HFFc6 (cell line): ENCODE measurements at places on chromosomes 2 and 18. TPM values are rescaled to one million over a fixed set of nuclear protein-coding genes. Genes with fewer than 3 reads are reported as not detected.
A peak's percentile ranks its signal among the peaks of the same experiment; 100 is the strongest.

- H3K4me3 ChIP-seq: no peak overlapping the region
- H3K36me3 ChIP-seq: no peaks in the 10 kb centered on the region
- H3K27me3 ChIP-seq: no peaks in the 10 kb centered on the region
- peaks cover 7% of the 10 kb centered on the region; the same call in 1 of the 2 replicates for H3K4me1 ChIP-seq
- DNase-seq: no peak
These were observed 464.3 kb downstream of the NBAS start for GRCh38 chr2:15096873-15097272.

Gene GPR45
- total RNA-seq: not detected in 3 replicates

- peaks cover 34% of the 10 kb centered on the region for H3K4me1 ChIP-seq
- DNase-seq: no peak
- H3K27ac ChIP-seq: no peak overlapping the region
- H3K4me3 ChIP-seq: no peak overlapping the region
These were observed 47.3 kb downstream of the WDFY1 start for GRCh38 chr2:223897669-223898330.

Gene CPS1
- total RNA-seq: 1.6 to 4.4 TPM (median 2.0 TPM) in 3 replicates

DNA sequence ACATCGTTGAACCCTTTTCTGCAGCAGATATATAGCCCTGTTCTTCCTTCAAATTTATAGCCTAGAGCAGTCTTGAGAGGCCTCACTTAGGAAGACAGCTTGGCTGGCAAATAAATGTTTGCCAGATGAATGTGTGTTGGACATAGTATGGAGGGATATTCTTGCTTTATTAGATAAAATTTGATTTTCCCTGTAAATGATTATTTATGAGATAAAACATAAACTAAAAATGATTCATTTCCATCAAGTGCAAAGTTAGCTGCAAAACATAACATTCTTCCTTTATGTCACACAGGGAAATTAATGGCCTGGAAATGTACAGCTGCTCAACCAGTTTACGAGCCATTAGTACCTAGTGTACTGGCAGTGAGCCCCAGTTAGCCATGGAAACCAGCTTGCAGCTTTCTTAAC lies 82.5 kb downstream of the LIMS1 start:
- H3K4me1 ChIP-seq: peaks cover 99% of the 10 kb centered on the region
- peak overlapping the region; percentile 68 for H3K27ac ChIP-seq
- H3K36me3 ChIP-seq: no peaks in the 10 kb centered on the region
- no peak overlapping the region for H3K4me3 ChIP-seq
- H3K27me3 ChIP-seq: no peaks in the 10 kb centered on the region; the same call in 1 of the 2 replicates
